ENCODE measurements at places on chromosomes 7 and 10. TPM values are rescaled to one million over a fixed set of nuclear protein-coding genes. Genes with fewer than 3 reads are reported as not detected.

ATP6V0E2 gene
- 67.6 TPM for total RNA-seq

INA gene
- total RNA-seq = 625 TPM

IKZF1 gene
- 1.1 TPM for total RNA-seq

CDK1 gene
- total RNA-seq = 10.4 TPM

ERVW-1 gene
- total RNA-seq = not detected

DPYSL4 gene
- 402 TPM for total RNA-seq

POT1 gene
- 42.9 TPM for total RNA-seq

CALCR gene
- total RNA-seq = not detected

- no peak for DNase-seq
- H3K36me3 ChIP-seq = no peaks in the 10 kb centered on the region
- H3K27ac ChIP-seq = no peak overlapping the region
- no peaks in the 10 kb centered on the region for H3K4me1 ChIP-seq
Observed at GRCh38 chr10:111116762-111117445, 40.1 kb downstream of the ADRA2A start.

- DNase-seq = no peak
- H3K4me3 ChIP-seq = no peak overlapping the region
- no peaks in the 10 kb centered on the region for H3K36me3 ChIP-seq
Observed at GRCh38 chr10:21379143-21379542, 146.3 kb downstream of the SKIDA1 start.

GRCh38 chr10:21427804-21428481, 97.5 kb downstream of the SKIDA1 start:
- H3K27ac ChIP-seq = no peak overlapping the region
- H3K4me1 ChIP-seq = no peaks in the 10 kb centered on the region
- no peak for DNase-seq
- no peak overlapping the region for H3K4me3 ChIP-seq
- peaks cover 2% of the 10 kb centered on the region for H3K27me3 ChIP-seq

DNA sequence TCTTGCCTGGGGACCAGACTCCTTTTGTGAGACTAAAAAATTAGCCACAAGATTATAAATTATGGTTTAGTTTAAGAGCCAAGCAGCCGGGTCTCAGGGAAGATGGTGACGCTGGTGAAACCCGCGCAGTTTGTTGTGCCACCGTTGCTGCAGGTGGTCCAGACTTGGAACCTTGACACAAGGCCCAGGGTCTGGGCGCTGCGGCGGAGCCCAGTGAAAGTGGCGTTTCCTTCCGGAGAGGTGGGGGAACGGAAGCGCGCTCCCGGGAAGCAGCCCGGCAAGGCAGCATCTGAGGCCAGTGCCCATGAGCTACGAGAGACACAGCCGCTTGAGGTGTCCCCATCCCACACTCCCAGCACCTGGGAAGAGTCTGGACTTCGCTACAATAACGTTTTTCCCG, 131.6 kb downstream of the SKIDA1 start:
- peaks cover 2% of the 10 kb centered on the region for H3K4me1 ChIP-seq
- H3K27ac ChIP-seq = no peak overlapping the region
- H3K27me3 ChIP-seq = no peaks in the 10 kb centered on the region
- H3K4me3 ChIP-seq = no peak overlapping the region

DNA sequence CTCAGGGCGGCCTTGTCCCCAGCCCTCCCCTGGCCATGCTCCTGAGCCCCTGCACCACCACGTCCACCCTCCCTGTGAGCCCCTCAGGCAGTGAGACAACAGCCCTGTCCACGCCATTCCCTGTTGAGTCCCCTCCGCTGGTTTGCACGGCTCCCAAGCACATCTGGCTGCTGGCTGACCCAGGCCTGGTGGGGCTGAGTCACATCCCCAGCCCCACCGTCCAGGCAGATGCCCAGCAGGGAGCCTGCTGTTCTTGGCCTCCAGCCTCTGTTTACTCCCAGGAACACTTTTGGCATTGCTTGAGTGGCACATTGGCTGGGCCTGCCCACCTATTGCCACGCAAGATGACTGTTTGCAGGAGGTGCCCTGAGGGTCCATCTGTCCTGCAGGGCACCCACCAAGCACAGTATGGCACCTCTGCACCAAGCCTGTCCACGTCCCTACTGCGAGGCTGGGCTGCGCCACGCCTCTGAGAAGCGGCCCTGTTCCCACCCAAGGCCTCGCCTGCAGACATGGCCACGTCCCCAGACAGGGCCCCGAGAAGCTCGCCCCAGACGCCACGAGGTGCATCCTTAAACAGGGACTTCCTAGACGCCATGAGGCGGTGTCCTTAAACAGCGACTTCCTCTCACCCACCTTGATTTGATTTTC, 48.4 kb upstream of the INPP5A start:
- H3K27ac ChIP-seq = no peak overlapping the region
- peaks cover 5% of the 10 kb centered on the region for H3K4me1 ChIP-seq
- H3K4me3 ChIP-seq = no peak overlapping the region

DNA sequence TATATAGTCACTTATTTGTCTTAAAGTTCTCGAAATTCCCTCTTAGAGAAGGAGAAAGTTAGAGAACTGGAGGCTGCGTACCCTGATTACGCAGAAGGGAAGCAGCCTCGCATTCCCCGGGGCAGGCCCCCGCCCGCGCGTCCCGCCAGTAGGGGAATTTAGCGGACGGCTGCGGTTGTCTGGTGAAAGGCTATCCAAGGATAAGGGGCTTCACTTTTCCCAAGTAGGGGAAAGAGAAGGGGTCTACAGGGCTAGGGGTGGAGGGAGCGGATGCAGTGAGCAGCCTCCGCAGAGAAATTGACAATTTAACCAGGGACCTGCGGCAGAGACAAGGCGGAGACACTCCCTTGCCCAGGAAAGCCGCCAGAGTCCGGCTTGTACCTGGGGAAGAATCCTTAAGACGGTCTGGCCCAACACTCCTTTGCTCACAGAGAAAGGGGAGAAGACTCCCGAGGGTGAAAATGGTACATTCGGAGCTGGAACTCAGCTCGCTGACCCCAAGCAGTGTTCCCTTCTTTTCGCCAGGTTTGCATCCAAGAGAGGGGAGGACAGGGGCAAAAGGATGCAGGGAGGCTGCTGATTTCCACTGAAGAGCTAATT, 994 bp upstream of the MAGI2 start:
- peak; percentile 37 for DNase-seq
- peak overlapping the region; percentile 95 for H3K4me3 ChIP-seq
- H3K27me3 ChIP-seq = peaks cover 25% of the 10 kb centered on the region
- no peaks in the 10 kb centered on the region for H3K36me3 ChIP-seq

- no peaks in the 10 kb centered on the region for H3K36me3 ChIP-seq
- no peak overlapping the region for H3K27ac ChIP-seq
- no peaks in the 10 kb centered on the region for H3K4me1 ChIP-seq
- DNase-seq = no peak
- H3K27me3 ChIP-seq = no peaks in the 10 kb centered on the region
Observed at GRCh38 chr10:74335501-74335900, 184.5 kb downstream of the ADK start.

- peaks cover 12% of the 10 kb centered on the region for H3K4me1 ChIP-seq
- no peak overlapping the region for H3K4me3 ChIP-seq
- peaks cover 2% of the 10 kb centered on the region for H3K27me3 ChIP-seq
- DNase-seq = no peak
- no peak overlapping the region for H3K27ac ChIP-seq
Observed at GRCh38 chr7:27576360-27576944, 86.2 kb downstream of the HIBADH start.

DNA sequence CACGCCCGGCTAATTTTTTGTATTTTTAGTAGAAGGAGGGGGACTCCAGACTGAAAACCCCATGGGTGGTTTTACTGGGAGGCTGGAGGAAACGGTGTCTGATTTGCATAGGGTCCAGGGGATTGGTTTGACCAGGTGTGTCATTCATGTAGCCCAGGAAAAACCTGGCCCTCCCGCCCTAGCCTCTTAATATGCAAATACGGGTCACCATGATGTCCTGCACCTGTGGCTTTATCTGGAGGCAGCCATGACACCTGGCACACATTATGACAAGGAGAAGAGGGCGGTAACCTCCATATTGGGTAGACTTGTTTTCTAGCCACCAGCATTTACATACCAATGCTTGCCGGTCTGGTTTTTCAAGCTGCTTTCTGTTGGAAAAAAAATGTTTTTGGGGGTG, 68.0 kb downstream of the TRIL start:
- no peaks in the 10 kb centered on the region for H3K36me3 ChIP-seq
- H3K27me3 ChIP-seq = no peaks in the 10 kb centered on the region
- no peaks in the 10 kb centered on the region for H3K4me1 ChIP-seq
- DNase-seq = no peak
- no peak overlapping the region for H3K4me3 ChIP-seq

GRCh38 chr7:20305726-20306125, 25.0 kb upstream of the ITGB8 start:
- H3K27ac ChIP-seq = no peak overlapping the region
- peaks cover 2% of the 10 kb centered on the region for H3K4me1 ChIP-seq
- DNase-seq = no peak
- H3K4me3 ChIP-seq = no peak overlapping the region
- no peaks in the 10 kb centered on the region for H3K36me3 ChIP-seq

DNA sequence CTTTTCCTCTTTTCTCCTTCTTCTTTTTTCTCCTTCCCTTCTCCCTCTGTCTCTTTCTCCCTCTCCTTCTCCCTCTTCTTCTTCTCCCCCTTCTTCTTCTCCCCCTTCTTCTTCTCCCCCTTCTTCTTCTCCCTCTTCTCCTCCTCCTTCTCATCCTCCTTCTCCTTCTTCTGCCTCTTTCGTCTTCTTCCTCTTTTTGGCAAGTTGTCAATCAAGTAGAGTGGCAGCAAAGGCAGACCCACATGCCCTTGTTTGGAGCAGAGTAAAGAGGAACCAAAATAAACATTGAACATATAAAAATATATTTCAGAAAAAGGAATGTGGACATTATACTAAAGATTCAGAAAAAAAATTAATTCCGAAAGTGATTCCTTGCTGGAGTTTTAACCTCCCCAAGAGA, 59.6 kb upstream of the ZNF33B start:
- H3K36me3 ChIP-seq = no peaks in the 10 kb centered on the region
- no peaks in the 10 kb centered on the region for H3K27me3 ChIP-seq
- no peak overlapping the region for H3K4me3 ChIP-seq
- H3K27ac ChIP-seq = no peak overlapping the region
- DNase-seq = no peak

GRCh38 chr10:93378997-93379730, 103.0 kb downstream of the MYOF start:
- H3K4me3 ChIP-seq = no peak overlapping the region
- no peaks in the 10 kb centered on the region for H3K36me3 ChIP-seq
- no peak overlapping the region for H3K27ac ChIP-seq
- peaks cover 10% of the 10 kb centered on the region for H3K4me1 ChIP-seq

DNA sequence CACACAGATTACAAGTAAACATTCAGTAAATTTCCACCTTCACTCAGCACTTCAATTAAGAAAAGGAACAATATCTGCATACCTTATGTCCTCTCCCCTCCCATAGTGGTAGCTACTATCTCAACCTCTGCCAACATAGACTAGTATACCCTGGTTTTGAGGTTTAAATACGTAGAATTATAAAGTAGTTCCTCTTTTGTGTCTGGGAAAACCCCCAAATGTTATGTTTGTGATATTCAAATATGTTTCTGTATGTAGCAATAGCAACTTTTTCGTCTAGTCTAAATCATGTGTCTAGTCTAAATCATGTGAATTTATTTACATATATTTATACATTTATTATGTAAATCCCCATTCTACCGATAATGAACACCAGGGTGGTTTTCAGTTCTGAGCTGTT, 13.2 kb upstream of the CAMK2B start:
- H3K27me3 ChIP-seq = peaks cover 6% of the 10 kb centered on the region
- peaks cover 4% of the 10 kb centered on the region for H3K4me1 ChIP-seq
- no peak overlapping the region for H3K27ac ChIP-seq
- no peak for DNase-seq

DNA sequence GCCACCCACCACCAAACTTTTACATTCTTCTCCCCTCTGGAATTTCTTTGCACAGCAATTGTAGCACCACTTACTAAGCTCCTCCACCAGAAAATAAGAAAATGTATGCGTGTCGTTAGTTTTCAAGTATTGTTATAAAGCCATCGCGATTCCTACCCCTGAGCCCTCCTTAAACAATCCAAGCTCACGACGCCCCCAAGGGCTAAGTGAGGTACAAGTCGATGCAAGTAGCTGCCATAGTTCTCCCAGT, 1.3 kb downstream of the FRAT2 start:
- H3K27me3 ChIP-seq = peaks cover 7% of the 10 kb centered on the region
- no peak for DNase-seq
- H3K36me3 ChIP-seq = peaks cover 4% of the 10 kb centered on the region
- H3K4me1 ChIP-seq = peaks cover 44% of the 10 kb centered on the region
- peak overlapping the region; percentile 96 for H3K4me3 ChIP-seq
- H3K27ac ChIP-seq = peak overlapping the region; percentile 78

DNA sequence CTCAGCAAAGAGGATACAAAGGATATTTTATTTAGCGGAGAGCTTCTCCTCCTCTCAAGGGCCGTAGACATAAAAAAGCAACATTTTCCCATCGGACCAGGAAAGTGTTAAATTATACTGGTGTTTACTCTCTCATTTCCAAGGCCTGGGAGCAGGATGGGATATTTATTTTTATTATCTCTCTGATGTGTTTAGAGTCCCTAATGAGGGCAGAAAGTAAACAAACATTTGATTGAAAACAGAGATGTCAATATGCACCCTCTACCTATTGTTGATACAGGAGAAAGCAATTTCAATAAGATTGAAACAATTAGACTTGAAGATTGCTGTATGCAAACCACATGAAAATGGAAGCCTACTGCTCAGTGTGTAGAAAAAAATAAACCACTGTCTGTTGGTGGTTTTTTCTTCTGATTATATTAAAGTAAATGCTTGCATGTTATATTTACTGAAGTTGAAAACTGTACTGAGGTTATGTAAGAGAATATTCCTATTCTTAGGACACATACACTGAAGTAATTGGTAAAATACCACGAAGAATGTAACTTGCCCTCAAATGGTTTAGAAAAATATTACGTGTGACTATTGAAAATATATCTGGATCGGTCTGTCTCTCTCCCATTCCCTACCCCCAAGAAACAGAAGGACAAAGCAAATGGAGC, 59.3 kb downstream of the ATXN7L1 start:
- no peaks in the 10 kb centered on the region for H3K36me3 ChIP-seq
- H3K27ac ChIP-seq = peak overlapping the region; percentile 70
- H3K27me3 ChIP-seq = no peaks in the 10 kb centered on the region
- H3K4me3 ChIP-seq = no peak overlapping the region
- peaks cover 11% of the 10 kb centered on the region for H3K4me1 ChIP-seq
- no peak for DNase-seq

- no peak for DNase-seq
- H3K27ac ChIP-seq = no peak overlapping the region
- H3K36me3 ChIP-seq = peaks cover 5% of the 10 kb centered on the region
- peaks cover 9% of the 10 kb centered on the region for H3K4me1 ChIP-seq
- H3K4me3 ChIP-seq = peak overlapping the region; percentile 25
Observed at GRCh38 chr10:80204677-80205476, 460 bp downstream of the ANXA11 start.

DNA sequence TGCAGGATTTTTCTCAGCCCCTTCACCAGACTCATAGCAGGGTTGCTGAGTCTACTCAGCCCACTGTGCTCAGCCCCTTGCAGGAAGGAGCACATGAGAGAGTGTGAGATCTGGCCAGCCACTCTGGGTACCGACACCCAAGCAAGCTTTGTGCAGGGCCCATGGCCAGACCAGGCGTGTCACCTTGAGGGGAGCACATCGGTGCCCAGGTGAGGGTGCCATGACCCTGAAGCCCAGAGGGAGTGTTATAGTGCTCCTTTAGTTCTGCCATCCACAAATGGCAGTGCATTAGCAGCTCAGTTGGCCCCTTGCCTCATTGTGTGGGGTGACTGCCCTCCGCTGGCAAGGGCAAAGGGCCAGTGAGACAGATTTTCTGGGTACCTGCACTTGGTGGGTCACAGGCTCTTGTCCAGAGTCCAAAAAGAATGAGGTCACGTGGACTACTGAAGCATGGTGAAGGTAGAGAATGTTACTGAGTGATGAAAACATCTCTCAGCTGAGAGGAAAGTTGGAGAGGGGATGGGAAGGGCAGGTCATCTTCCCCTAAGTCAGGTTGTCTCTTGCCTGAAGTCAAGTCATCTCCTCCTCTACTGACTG, 181.8 kb downstream of the MACC1 start:
- H3K27me3 ChIP-seq = no peaks in the 10 kb centered on the region
- H3K27ac ChIP-seq = no peak overlapping the region
- no peaks in the 10 kb centered on the region for H3K36me3 ChIP-seq
- DNase-seq = no peak
- H3K4me3 ChIP-seq = no peak overlapping the region
